Suppressor macrophage treated with lipopolysaccharide for 4 hours (primary cell): ENCODE measurements at places on chromosomes 7 and 10.

DNA sequence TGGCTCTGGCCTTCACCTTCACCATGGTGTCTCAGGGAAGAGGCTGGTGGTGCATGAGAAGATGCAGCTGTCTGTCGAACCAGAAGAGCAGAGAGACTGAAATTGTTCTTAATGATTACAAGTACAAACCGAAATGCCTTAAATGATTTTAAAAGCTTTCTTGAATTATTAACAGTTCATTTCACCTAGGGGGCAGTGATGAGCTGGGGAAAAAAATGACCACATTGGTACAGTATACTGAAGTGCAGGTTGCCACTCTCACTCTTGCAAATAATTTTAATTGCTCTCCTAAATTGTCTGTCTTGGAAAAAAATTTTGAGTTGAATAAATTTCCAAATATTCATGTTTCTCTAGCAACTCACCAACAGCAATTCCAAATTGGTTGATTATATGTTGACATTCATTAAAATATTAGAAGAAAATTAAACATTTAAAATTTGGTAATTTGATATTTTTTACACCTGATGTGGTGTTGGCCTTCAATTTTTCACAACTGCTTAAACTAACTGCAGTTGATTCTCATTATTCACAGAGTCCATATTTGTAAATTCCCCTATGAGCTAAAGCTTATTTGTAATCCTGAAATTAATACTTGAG is 692.6 kb downstream of the ZWINT start:
- DNase-seq: peak; percentile 6

- no peak for DNase-seq
Measured at GRCh38 chr7:139127648-139128047, 18.1 kb upstream of the ZC3HAV1 start.

GRCh38 chr10:17768496-17768895 is 16.5 kb downstream of the TMEM236 start:
- peak; percentile 67 for DNase-seq

DNA sequence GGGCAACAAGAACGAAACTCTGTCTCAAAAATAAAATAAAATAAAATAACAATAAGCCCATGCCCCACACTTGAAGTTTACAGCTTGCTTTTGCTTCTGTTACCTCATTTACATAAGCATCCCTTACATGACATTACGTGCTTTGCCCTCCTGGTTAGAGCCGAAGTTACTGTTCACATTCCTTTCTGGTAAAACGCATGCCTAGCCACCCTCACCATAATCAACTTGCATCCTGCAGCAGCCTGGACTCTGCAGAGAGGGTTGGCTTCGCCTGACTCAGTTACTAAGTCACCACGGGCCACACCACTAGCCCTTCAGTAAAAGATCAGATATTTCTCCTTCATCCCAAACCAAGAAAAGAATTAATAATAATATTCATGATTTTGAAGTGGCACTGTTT is 736.0 kb upstream of the AUTS2 start:
- no peak for DNase-seq

DNA sequence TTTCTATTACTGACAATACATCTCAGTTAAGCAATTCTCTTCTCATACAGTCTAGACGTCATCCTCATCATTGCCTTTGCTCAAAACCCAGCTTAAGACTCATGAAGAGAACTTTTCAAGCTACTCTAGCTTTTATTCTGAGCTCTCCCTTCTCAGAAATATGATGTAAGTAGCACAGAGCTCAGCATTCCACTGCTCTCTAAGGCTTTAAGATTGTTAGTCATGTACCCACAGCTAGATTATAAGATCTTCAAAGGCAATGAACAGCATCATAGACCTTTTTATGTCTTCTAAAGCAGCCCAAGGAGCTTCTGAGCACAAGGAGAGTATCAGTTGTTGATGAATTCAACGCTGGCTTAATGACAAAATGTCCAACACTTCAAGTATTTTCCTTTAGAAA is 119.3 kb downstream of the NRP1 start:
- DNase-seq: no peak

DNA sequence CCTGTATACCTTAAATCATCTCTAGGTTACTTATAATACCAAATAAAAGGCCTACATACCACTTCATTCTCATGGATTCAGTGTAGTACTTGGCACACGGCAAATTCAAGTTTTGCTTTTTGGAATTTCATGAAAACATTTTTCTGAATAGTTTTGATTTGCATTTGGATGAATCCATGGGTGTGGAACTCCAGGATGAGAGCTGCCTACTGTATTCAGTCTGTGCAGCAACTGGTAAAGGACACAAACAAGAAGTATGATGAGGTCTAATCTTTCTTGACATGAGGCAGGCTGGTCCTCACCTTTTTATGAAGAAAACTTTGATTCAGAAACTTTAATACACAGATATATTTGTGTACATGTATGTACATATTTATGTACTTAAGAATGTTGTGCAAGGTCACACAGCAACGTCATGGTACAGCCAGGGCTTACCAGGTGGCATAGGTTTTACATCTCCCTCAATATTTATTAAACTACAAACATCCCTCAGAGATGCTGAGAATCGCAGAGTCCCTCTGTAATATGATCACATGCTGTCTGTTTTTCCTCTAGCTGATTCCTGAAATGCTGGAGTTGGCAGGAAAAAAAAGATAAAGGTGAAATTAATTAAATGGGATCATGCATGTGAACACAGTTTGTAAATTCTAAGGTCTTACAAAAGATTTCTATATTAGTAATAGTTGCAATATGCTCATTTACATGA is 239.6 kb downstream of the PRKG1 start:
- DNase-seq: no peak

GRCh38 chr7:66847879-66848790 is 72.9 kb upstream of the TMEM248 start:
- peak; percentile 81 for DNase-seq

- no peak for DNase-seq
Measured at GRCh38 chr7:138891446-138891810, 89.8 kb downstream of the KIAA1549 start.

GRCh38 chr7:46707973-46708372 is 786.9 kb upstream of the IGFBP3 start:
- DNase-seq: no peak

DNA sequence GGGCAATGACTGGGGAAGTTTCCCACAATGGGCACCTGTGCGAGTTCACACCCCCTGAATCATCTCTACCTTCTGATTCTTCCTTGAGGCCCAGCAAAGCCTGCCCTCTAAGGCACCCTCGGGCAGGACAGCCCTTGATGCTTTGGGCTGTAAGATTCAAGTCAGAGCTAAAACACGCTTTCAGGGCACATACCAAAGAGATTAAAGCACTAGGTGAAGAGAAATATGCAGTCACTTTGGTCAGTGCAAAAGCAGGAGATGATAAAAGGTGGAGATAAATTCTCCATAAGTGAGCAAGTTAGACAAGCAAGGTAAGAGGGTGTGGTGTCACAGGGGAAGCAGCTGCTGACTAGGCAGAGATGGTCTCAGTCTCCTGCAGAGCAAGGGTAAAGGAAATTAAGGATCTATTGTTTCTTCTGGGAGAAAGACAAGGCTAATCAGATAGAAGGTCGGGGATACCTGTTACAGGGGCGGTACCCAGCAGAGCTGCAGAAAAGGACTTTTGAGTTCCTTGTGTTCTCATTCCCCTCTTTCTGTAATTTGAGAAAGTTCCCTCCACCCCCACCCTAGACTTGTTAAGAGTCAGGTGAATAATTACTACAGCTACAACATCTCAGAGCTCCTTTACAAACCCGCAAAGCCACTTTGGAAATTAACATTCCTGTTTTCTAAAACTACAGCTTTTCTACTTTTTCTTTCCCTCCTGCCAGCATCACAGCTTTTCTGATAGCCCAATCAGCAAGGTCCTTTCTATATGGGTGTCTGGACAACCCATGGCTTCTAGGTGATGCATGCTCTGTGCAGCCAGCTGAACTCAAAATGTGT is 26.4 kb downstream of the PDLIM1 start:
- no peak for DNase-seq

GRCh38 chr10:133238466-133238804 is 780 bp downstream of the VENTX start:
- DNase-seq: no peak

GRCh38 chr7:99579956-99580777 is 17.9 kb upstream of the TMEM225B start:
- DNase-seq: peak; percentile 11

- DNase-seq: peak; percentile 60
Measured at GRCh38 chr7:77702513-77702912, 6.3 kb downstream of the RSBN1L start.

DNA sequence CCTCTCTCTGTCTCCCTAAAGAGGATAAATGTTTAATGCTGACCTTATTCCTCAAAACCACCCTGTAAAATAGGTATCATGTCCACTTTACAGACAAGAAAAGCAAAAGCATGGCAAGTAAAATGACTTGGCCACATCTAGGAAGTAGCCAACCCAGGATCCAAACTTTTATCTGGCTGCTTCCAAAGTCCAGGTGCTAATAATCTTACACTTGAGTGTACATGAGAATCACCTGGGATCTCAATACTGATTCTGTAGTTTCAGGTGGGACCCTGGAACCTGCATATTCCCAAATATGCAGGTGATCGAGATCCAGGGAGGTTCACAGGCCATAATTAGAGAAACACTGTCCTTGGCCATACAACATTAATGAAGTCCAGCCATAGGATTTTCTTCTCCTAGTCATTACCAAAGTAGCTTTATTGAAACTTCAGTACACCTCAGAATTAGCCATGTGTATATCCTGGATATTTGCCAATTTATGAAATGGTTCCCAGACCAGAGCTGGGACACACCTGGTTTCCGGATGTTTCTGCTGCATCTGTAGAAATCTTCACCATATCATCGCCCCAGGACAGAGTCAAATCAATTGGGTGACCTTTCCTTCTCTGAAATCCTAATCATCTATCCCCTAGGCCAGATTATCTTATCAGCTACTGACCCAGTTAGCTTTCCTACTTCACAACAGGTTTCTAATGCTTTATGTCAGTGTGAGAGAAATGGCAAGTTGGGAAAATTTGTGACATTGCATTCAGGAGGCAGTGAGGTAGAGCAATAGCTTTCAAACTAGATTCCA is 119.1 kb upstream of the KMT2E start:
- no peak for DNase-seq

GRCh38 chr7:149253665-149254064 is 8.3 kb upstream of the ZNF783 start:
- no peak for DNase-seq

GRCh38 chr10:43649185-43649523 is 473 bp upstream of the ZNF32 start:
- DNase-seq: no peak

DNA sequence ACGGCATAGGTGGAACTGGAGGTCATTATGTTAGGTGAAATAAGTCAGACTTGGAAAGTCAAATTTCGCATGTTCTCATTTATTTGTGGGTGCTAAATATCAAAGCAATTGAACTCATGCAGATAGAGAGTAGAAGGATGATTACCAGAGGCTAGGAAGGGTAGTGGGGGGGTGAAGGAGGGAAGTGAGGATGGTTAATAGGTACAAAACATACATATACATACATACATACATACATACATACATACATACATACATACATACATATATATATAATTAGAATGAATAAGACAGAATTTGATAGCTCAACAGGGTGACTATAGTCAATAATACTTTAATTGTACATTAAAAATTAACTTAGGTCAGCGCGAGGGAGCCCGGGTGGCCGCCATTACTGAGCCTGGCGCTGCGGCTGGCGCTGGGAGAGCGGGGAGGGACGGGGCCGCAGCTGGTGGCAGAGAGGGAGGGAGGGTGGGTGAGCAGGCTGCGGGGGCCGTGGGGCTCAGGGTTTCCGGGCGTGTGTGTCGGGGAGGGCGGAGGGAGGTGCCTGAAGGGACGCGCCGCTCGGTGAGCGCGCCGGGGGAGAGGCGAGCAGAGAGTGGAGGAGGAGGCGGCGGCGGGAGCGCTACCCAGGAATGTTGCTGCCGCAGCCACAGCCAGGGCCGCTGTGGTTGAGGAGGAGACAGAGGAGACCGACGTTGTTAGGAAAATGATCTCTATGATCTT is 85.8 kb upstream of the EGFR start:
- DNase-seq: no peak

GRCh38 chr7:143279186-143280098 is 5.3 kb upstream of the TMEM139 start:
- DNase-seq: peak; percentile 65

GRCh38 chr10:74976565-74976964 is 134.9 kb upstream of the SAMD8 start:
- no peak for DNase-seq

DNA sequence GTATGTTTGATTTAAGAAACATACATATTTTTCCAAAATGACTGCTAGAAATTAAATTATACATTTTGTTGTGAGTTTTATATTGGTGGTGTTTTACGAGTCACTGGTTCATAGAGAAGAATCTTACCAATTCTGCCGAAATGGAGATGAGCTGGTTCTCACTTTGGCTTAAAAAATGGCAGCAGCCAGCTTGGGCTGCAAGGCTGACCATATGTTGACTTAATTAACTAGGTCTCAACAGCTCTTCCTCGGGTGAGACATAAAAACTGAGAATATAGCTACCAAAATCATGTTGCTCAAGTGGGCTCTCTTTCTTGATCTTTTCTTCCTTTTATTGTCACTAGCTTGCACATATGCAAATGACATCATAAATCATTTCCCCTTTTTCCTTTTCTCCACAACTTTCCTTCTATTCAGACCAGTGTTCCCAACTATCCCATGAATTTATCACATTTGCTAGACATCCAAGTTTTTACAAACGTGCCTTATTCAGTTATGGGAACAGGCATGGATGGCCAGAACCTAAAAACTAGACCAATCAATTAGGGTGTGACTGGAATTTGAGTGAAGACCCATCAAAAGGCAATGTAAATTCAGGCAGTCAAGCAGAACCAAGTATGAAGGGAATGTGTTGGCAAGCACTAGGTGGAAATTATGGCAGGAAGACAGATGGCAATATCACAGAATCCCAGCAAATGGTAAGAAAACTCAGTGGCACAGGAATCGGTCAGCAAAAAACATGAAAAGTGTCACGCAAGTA is 6.4 kb upstream of the TSPAN12 start:
- DNase-seq: no peak

GRCh38 chr10:15344876-15345285 is 26.2 kb downstream of the FAM171A1 start:
- DNase-seq: peak; percentile 50

DNA sequence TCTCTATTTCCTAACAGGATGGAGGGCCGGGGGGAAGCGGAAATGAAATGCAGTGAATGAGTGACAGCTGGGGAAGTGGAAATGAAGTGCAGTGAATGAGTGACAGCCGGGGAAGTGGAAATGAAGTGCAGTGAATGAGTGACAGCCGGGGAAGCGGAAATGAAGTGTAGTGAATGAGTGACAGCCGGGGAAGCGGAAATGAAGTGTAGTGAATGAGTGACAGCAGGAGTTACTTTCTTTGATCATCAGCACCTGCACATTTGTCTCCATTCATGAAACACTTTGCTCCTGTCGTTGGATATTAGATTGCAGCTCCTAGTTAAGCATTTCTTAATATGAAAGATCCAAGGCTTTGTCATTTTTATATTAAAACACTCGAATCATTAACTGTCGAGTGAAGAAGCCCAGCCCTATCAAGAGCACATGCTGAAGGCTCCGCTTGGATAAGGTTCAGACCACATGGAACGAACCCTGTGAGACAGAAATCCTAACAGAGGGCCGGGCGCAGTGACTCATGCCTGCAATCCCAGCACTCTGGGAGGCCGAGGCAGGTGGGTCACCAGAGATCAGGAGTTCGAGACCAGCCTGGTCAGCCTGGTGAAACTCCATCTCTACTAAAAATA is 406.0 kb upstream of the ADARB2 start:
- no peak for DNase-seq

GRCh38 chr10:72846238-72846637 is 47.3 kb upstream of the OIT3 start:
- no peak for DNase-seq
